NCI-H1092 treated with DMSO at 0.1 percent for 48 hours (cell line): ENCODE measurements at places on chromosomes 16 and 17.

DNA sequence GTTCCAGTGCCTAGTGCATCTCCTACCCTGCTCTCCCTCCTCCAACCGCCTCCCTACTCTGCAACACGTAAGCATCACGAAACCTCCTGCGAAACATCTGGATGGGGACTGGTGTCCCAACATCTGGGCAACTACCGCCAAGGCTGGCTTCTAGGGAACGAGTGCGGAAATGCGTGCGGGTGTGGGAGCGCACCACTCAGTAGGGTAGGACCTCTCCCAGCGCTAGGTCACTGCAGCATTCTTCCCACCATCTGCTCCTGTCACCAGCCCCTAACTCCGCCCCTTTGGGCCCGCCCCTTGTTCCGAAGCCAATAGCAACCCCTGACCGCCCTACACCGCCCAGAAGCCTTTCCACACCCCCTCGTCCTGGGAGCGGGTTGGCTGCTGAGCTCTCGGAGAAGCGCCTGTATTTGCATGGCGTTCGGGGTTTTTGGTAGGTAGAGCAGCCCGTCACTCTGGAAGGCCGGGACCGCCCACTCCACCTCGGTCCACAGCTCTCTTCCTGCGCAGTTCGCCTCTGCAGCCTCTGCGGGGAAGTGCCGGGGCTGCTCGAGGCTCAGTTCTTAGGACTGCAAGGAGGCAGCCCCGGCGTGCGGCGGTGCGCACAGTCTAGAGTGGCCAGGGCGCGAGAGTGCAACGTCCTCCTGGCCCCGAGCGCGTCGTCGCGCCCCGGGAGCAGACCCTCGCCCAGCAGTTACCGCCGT, at the start of gene HS3ST3B1:
Gene HS3ST3B1 (plus strand): TSS at position 507 of the 704 bp plus-strand sequence. CDS start 438 bp downstream, outside the sequence.
- peak; percentile 56 for DNase-seq

DNA sequence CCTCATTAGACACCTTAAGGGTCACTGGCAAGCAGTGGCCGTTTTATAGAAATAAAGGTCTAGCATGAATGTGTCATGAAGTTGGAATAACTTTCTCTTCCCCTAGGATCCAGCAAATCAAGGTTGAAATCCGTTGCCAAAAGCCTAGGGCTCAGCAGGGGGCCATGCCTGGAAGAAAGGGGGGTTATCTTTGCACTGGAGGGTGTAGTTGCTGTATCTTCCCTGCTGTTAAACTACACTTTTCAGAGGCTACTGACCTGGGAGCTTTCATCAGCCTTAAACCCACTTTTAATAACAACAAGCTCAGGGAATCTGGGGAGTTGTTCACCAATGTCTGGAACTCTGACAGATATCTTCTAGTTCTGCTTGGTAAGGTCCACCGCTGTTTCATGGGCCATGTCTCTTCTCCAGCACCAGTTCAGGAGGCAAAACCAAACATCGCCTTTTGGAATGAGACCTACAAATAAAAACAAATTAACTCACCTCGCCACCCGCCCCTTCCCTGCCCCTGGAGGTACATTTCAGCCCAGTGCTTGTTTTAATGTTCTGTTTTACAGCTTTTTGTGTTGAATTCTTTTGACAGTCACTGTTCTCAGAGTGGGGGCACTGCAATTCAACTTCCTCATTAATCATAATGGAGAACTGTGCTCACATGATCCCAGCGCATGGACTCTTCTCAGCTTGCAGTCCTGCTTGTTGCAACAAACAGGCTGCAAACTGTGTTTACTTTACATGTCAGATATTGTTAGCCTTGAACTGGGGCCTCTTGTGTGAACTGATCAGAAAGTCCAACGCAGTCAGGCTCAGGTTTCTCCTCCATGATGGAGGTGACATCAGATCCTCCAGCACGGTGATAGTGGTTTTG, 508.7 kb downstream of the KCNJ2 start:
- DNase-seq, result no peak

GRCh38 chr16:71734511-71734910, 10.0 kb upstream of the PHLPP2 start:
- no peak for DNase-seq

DNA sequence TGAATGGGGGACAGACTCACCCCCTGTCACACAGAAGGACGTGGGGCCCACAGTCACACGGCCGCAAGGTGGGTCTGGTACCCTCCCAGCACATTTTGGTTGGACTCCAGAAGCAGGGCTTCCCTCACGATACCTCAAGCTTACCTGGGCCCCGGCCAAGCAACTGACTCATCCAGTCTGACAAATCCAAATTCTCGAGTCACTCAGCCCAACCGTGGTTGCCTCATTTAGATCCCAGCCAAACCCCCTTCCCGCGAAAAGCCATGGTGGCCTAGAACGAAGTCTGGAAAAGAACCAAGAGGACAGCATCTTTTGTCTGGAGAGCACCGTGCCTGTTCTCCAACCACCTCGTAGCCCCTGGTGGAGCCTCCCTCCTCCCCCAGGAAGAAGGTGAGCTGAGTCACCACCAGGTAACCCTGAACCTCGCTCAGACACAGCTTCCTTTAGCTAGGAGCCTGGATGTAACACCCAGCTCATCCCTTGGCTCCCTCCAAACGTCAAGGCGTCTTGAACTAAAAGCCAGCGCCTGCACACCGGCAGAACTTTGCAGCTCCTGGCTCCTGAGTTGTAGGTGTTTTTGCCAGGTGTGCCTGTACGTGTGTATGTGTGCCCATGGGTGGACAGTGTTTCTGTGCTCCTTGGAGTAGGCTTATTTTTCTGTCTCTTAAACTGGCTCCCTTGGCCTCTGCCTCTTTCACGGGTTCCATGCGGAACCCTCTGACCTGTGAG, 78.9 kb downstream of the CMIP start:
- DNase-seq, result no peak

DNA sequence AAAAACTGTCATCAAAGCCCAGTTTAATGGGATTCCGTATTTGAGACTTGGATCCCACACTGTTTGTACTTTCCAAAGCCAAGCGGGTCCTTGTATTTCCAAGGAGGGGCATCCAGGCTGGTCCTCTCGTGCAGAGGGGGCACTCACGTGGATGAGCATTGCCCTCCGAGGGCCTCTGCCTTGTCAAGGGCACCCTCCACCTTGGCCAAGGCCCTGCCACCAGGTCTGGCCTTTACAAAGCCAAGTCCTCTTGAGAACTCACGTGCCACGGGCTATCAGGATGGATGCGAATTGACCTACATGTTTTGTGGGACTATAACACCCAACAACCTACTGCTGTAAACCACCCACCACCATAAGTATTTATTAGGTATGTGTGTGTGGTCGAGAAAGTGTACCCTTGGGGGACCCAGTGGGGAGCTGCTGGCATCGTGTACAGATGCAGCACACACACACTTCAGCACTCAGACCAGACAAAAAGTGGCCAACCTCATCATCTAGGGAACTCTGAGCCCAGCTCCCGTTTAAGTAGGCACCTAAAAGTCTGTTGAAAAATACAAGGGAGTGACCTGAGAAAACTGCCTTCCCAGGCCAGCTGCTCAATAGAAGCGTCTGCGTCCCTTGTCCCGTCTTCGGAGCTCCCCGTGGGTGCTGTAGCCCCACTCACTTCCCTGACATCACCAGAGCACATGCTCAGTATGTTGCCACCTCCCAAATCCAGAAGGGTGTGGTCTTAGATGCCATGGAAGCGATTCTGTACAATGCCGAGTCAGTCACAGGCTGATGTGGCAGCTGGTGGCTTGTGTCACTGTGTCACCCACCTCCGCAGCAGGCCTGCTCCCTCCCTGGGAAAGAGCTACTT, 12.9 kb downstream of the MAP1LC3B start:
- no peak for DNase-seq

DNA sequence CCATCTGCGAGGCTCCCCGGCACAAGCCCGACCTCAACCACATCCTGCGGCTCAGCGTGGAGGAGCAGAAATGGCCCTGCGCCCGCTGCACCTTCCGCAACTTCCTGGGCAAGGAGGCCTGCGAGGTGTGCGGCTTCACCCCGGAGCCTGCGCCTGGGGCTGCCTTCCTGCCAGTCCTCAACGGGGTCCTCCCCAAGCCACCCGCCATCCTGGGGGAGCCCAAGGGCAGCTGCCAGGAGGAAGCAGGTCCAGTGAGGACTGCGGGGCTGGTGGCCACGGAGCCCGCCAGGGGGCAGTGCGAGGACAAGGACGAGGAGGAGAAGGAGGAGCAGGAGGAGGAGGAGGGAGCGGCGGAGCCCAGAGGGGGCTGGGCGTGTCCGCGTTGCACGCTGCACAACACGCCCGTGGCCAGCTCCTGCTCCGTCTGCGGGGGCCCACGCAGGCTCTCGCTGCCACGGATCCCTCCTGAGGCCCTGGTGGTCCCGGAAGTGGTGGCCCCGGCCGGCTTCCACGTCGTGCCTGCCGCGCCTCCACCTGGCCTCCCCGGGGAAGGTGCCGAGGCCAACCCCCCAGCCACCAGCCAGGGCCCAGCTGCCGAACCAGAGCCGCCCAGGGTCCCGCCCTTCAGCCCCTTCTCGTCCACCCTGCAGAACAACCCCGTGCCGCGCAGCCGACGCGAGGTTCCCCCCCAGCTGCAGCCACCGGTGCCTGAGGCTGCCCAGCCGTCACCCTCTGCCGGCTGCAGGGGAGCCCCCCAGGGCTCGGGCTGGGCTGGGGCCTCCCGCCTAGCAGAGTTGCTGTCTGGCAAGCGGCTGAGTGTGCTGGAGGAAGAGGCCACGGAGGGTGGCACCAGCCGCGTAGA, 13.1 kb upstream of the PRR35 start:
- DNase-seq, result no peak

- peak; percentile 5 for DNase-seq
Observed at GRCh38 chr17:2213291-2213960, 90.2 kb downstream of the SMG6 start.

- DNase-seq, result no peak
Observed at GRCh38 chr17:70624211-70624610, 454.9 kb downstream of the KCNJ2 start.

GRCh38 chr16:26710450-26710849, 356.3 kb upstream of the C16orf82 start:
- no peak for DNase-seq

- DNase-seq, result no peak
Observed at GRCh38 chr16:82657239-82657638, 30.5 kb downstream of the CDH13 start.

GRCh38 chr17:74738051-74738996, 1.3 kb downstream of the RAB37 start:
- DNase-seq, result no peak

GRCh38 chr17:3845291-3845620, 790 bp downstream of the NCBP3 start:
- DNase-seq, result no peak
